ENCODE measurements at places on chromosomes 2 and 18. TPM values are rescaled to one million over a fixed set of nuclear protein-coding genes. Genes with fewer than 3 reads are reported as not detected.

The FBXO41 gene
- 2.3 TPM for total RNA-seq

DNA sequence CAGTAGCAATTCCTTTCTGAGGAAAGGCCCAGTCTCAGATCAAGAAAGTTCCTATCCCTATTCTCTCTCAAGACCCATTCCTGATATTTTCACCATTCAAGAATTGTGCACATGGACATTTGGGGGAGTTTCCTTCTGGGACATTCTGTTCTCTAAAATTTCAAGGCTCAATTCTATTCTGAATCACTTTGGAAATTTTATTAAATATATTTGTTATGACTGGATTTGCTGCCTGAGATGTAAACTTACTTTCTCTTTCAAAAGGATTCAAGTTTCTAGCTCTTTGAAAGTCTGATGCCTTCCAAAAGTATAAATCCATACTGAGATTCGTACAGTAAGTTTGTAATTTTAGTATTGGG lies 55.3 kb upstream of the STK17B start:
- no peak for DNase-seq

GRCh38 chr18:61690418-61691138 lies 202.2 kb downstream of the RNF152 start:
- DNase-seq = no peak

The TYMS gene
- total RNA-seq = 37.0 TPM

DNA sequence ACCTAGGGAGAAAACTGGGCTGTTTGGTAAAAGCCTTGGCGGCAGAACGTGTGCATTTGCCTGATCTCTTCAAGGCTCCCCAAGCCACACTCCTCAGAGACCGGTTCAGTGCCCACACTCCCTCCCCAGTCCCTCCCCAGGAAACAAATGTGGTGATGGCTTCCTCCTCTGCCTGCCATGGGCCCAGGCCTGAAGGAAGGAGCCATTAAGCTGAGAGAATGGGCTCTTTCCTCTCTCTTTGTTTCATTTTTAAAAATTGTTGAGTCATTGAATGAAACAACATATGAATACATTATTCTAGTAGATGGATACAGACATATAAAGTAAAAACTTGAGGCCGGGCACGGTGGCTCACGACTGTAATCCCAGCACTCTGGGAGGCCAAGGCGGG lies 50.6 kb upstream of the YWHAQ start:
- DNase-seq = no peak
